ENCODE measurements at places on chromosomes 5 and 9.
A peak's percentile ranks its signal among the peaks of the same experiment; 100 is the strongest.

DNA sequence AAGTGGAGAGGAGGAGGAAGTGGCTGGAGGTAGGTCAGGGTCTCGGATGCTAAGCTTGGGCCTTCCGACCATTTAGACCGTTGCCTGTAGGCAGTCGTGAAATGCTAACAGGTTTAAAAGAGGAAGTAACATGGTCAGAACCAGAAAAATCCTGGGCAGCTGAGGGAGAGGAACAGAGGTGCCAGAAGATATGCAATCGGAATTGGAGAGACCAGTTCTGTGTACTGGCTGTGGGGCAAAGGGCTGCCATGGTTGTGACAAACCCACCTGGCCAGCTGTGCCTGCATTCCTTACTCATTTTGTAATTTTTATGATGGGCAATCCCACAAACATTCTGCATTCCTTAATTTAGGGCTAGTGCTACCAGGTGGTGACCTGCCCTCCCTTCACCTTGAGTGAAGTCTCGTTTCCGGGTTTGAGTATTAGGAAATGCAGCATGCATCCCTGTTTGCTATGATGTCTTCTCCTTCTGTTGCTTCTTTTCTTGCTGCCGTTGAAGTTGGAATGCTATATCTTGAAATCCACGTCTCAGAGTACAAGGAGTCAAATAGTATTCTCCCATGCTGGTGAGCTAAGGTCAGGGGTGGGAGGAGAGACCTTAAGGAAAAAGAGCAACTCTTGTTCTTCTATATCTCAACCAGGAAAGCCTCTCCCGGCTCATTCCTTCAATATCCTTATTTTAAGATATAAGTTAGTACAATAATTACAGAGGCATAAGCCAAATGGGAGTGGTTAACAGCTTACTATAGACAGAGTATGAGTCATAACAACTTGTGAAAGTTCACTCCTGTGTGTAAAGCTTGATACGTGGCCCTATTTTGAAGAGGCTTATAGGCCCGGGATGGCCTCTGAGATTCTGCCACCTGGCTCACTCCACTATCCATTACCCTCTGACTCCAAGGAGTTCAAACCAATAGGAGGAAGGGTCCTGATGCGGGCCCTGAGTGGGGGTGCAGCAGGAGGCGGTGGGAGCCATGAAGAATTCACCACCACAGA, 37.0 kb downstream of the B4GALT1 start:
- no peak for DNase-seq

DNA sequence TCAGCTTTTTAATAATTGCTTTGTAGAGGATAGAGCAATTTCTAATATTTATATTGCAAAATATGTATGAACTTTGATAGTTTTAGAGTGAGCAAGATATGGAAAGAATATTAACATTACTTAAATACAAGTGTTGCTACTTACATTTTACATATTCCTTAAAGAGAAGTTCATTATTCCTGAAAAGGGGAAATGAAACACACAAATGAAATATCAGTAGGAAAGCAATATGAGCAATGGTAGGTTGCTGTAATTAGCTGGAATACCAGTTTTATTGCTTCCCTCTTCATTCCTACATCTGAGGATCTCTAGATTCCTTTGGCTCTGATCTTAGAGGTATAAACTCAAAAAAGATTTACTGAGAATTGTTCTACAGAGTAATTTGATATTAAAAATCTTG, 414.1 kb downstream of the FAM170A start:
- DNase-seq = no peak

GRCh38 chr5:131495536-131496399, 139.3 kb downstream of the RAPGEF6 start:
- DNase-seq = no peak

DNA sequence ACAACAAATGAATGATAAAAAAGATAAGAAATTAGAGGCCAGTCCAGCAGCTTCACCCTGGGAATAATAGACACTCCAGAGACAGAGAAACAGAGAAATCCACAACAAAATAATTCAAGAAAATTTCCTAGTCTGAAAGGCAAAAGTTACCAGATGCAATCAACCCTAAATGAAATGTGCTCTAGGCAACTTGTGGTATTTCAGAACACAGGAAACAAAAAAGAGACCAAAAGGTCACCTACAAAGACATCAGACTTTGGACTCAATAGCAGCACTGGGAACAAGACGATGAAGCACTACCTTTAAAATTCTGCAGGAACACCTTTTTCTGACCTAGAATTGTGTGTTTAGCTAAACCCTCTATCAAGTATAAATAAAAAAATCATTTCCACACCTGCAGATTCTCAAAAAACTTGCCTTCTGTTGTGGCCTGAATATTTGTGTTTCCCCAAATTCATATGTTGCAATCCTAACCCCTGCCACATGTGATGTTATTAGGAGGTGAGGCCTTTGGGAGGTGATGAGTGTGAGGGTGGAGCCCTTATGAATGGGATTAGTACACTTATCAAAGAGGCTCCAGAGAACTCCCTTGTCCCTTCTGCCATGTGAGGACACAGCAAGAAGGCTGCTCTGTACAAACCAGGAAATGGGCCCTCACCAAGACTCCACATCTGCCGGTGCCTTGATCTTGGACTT, 5.9 kb upstream of the MAPK9 start:
- no peak for DNase-seq

GRCh38 chr5:173582216-173583111, 34.0 kb downstream of the BOD1 start:
- DNase-seq = no peak

- no peak for DNase-seq
Observed at GRCh38 chr9:122213589-122214413, 15.0 kb downstream of the LHX6 start.

DNA sequence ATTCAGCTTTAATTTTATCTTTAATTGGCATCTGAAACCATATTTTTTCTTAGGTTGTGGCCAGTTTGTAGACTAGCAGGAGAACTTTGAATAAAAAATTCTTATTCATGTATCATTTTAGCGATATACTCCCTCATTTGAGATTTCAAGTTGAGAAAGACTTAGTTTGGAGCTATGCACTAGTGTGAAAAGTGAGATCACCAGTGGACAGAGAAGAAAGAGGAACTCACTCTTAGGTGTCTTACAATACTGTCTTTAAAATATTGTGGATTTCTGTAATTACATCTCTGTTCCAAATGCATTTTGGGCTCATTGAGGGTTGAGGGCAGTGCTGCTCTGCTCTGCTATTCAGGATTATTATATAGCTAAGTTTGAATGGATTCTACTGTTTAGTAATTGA, 54.7 kb downstream of the NAA35 start:
- no peak for DNase-seq

DNA sequence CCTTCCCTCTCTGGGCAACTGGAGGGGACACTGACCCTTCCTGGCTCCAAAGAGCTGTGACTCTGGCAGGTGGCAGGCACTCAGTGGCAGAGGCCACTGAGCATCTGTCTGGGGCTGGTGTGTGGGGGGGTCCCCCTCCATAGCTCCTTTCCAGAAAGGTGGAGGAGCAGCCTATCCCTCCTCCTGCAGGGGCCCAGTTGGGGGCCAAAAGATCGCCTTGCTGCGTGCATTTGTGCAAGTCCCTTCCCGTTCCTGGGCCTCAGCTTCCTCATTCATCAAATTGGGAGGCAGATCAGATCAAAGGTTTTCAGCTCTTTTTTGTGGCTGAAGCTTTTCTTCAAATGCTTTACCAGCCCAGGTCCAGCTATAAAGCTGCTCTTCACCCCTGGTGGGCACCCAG, 77.7 kb downstream of the NTNG2 start:
- no peak for DNase-seq

- DNase-seq = no peak
Observed at GRCh38 chr5:138778234-138778633, 25.0 kb downstream of the CTNNA1 start.

GRCh38 chr9:27471789-27472188, 52.3 kb upstream of the IFNK start:
- DNase-seq = no peak

DNA sequence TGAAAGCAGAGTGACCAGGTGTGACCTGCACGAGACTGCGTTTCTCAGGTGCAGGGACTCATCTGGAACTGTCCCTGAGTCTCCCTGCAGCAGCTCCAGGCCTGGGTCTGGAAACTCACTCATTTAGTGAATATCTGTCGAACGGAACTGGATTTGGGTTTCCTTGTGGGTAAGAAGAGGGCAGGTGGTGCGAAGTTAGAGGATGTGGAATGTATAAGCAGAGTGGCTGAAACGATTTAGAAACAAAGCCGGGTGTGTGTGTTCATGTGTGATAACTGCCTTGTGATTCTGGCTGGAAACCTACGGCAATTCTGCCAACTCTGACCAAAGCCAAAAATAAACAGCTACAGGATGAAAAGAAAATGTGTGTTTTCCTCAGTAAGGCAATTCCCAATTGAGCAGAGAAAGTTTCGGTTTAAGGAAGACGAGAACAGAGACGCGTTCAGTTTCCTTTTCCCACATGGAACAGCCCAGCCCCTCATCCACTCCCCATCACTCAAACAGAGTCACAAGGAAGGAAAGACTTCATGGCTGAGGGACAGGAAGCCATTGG, 130.3 kb downstream of the NSG2 start:
- no peak for DNase-seq

GRCh38 chr9:128125580-128126354, 1.8 kb downstream of the PTGES2 start:
- no peak for DNase-seq

DNA sequence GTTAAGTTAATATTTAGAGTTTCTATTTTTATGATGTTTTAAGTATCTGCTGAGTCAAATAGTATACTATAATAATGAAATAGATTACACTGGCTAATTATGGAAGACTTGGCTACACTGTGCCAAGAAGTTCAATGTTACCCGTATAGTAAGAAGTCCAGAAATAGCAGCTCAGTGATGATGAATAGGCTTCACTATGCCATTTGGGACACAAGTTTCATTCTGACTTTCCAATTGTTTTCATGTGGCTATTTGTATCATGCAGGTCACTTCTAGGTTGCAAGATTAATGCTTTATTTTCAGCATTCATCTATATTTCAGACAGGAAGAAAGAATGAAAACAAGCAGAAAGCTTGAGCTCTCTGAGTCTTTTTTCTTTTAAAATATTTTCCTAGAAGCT, 194.5 kb upstream of the RIOK2 start:
- no peak for DNase-seq

DNA sequence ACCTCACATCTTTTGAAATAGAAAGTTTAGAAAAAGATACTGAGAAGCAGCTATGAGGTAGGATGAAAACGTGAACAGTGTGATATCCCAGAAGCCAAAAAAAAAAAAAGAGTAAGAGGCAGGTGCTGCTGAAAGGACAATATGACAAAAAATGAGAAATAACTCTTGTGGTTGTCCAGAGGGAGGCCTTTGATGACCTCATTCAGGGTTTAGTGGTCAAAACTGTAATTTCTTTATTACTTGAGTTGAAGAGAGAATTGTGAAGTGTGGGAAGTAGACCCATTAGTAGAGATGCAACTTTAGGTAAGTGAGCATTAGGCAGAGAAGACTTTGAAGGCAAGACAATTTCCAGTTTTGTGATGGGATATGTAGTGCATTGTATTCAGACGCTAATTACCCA, 1306.3 kb upstream of the ACO1 start:
- no peak for DNase-seq

DNA sequence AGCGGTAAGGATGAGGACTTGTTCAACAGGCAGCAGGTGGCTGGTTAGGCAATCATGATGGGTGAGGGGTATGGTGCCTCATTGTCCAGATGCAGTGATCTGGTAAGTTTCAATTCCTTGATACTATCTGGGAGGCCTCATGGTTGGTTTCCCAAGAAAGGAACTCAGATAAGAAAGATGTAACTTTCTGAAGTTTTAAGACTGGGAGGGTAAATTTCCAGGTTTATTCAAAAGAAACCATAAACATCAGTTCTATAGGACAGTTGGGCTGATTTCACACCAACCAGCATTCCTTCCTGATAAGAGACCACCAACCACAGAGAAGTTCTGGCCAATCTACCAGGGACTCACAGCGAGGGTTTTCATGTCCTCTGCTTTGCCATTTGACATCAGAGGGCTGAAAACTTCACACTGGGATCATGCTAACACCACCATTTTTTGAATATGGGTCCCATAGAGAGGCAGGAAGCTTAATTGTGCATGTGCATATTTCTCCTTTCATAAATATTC, 773 bp upstream of the AGGF1 start:
- DNase-seq = no peak

DNA sequence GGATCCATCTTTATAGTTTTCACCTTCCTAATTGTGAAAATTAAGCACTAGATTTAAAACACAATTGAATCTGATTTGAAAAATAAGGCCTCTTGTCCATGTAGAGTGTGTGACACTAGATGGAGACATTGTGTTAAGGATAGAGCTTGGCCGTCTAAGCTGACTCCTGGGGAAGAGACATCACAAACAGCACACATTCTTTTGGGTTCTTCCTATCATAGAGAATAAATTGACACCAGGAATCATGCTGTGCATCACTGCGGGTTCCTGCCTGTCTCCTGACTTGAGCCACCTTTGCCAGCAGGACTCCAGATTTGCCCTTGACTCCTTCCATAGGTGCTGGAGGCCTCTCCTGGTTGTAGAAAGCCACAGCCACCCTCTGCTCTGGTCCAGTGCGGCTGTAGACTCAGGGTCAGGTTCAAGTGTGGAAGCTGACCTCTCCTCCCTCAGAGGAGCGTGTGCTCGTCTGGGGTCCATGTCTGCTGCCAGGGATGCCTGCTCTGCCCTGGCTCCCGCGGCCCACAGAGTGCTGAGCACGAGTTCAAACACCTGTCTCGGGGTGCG, 11.2 kb downstream of the ROPN1L start:
- no peak for DNase-seq

- no peak for DNase-seq
Observed at GRCh38 chr9:134088063-134088725, 20.4 kb upstream of the BRD3 start.

DNA sequence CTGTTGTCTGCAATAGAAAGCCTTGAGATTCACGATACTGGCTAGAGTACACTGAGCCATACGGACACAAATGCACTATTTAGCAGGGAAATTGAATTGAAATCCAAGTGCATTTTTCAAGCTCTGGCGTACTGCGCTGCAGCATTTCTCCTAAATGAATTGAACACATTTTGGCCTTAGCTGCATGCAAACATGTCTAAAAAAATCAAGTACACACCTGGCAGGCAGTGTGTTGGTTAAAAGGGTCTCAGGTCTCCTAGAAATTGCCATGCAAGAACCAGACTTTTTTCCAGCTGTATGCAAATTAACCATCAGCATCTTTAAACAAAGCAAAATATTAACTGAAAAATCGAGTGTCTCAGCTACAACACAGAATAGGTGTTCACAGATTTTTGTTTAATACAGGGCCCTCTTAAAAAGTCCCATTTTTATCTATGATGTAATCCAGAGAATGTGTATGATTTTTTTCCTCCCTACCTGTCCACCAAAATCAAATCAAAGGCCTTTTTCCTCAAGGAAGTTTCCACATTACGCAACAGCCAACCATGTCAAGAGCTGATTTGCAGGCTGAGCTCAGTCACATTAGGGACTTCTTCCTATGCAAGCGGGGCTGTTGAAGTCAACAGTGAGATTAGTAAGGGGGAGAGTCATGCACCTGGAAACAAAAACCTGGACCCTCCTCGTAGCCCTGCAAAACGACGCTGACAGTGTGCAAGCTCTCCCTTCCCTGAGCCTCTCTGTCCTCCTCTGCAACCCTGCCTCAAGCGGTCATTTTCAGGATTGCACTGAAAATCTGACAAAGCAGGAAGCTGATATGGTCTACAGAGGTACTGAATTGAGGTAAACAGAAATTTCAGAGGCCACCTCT, 14.1 kb upstream of the SFXN1 start:
- DNase-seq = peak; percentile 45
